ENCODE measurements at places on chromosomes 12 and 14. TPM values are rescaled to one million over a fixed set of nuclear protein-coding genes. Genes with fewer than 3 reads are reported as not detected.

EPYC gene
- not detected for total RNA-seq

KRT71 gene
- not detected for total RNA-seq

ACSM4 gene
- total RNA-seq: not detected

CMTM5 gene
- total RNA-seq: not detected

ARHGAP9 gene
- total RNA-seq: 0.18 TPM

ARL6IP4 gene
- 205 TPM for total RNA-seq

DPPA3 gene
- total RNA-seq: not detected

- DNase-seq: no peak
These were observed 43.5 kb downstream of the C14orf132 start for GRCh38 chr14:96082420-96083300.

GRCh38 chr12:59023861-59024424, 103.6 kb upstream of the LRIG3 start:
- no peak for DNase-seq

GRCh38 chr14:85426068-85426935, 103.6 kb upstream of the FLRT2 start:
- DNase-seq: no peak

DNA sequence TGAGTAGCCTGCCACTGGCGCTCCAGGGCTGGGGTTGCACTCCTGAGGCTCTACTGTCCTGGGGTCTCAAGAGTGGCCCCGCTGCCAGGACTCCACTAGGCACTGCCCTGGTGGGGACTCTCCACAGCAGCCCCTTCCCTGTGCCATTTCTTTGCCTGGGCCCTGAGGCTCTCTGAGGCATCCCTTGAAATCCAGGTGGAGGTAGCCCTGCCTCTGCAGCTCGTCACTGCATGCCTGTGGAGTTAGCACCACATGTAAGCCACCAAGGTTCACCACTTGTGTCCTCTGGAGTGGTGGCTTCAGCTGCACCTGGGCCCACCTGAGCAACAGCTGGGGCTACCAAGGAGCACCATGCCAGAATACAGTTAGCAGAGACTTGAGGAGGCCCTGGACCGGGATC, 39.9 kb upstream of the BATF start:
- DNase-seq: no peak

DNA sequence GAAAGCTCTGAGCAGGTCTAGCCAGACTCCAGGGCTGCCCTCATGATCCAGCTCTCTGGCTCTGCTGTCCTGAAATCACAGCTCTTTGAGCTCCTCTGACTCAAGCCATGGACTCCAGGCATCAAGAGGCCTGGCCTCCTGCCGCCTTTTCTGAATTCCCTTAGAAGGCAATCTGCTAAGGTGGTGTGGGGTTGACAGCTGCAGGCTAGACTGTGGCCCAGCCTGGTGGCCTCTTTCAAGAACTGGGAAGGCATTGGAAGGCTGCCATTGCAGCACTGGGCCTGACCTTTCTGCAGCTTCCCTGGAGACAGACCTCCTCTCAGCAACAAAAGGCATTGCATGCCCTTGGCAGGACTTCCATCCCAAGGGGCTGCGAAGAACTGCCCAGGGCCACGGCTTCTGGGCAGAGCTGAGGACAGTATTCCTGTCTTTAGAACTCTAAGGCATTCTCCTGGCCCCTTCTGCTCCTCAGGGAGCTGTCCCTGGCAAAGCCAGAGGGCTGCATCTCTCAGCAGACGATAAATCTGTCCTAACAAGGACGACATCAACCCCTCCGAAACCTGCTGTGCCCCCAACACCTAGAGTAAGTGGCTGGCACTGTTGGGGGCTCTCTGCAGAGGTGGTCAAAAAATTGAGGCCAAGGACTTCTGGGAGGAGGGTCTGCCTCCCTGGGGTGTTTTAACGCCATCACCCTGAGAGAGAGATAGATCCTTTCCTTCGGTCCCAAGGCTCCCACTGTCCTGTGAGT, 115.6 kb downstream of the RBM19 start:
- DNase-seq: peak; percentile 25

- DNase-seq: no peak
These were observed 32.0 kb upstream of the SEL1L start for GRCh38 chr14:81565441-81566290.

GRCh38 chr14:76884853-76885276, 58.7 kb downstream of the LRRC74A start:
- DNase-seq: no peak

DNA sequence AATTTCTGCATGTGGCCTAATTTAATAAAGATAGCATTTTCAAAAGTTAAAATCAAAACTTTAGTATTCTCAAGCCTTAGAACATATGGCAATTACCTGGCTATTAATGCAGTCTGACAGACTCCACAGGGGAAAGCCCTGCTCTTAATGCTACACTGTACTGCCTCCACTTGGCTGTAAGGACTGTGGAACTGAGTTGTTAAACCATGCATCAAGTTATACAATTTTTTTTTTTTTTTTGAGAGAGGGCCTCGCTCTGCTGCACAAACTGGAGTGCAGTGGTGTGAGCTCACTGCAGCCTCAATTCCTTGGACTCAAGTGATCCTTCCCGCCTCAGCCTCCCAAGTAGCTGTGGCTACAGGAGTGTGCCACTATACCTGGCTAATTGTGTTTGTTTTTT, 19.0 kb upstream of the NDUFA12 start:
- no peak for DNase-seq

- DNase-seq: no peak
These were observed 6.7 kb upstream of the PRPF40B start for GRCh38 chr12:49616533-49617219.

DNA sequence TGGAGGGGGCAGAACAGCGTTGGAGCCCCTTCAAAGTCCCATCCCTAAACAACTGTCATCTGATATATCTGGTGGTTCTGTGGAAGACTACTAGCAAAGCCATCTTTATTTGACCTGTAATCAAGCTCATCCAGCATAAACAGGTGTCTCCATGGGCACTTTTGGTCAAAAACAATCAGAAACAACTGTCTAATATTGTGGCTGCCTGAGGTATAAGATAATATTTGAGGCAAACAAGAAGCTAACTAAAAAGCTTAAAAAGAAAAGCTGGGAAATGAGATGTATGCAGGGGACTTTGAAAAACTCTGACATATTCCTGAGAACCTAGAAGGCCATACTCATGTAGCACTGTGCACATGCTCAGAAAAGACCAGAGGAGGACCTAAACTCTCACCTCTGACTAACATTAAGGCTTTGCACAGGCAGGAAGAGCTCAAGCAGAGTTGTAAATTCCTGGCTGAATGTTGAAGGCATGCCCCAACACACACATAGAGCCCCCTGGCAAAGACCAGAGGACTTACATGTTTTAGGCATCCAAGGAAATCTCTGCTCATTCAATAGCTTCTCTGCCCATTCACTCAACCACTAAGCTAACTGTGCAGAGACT, 27.2 kb upstream of the AP4S1 start:
- DNase-seq: no peak

DNA sequence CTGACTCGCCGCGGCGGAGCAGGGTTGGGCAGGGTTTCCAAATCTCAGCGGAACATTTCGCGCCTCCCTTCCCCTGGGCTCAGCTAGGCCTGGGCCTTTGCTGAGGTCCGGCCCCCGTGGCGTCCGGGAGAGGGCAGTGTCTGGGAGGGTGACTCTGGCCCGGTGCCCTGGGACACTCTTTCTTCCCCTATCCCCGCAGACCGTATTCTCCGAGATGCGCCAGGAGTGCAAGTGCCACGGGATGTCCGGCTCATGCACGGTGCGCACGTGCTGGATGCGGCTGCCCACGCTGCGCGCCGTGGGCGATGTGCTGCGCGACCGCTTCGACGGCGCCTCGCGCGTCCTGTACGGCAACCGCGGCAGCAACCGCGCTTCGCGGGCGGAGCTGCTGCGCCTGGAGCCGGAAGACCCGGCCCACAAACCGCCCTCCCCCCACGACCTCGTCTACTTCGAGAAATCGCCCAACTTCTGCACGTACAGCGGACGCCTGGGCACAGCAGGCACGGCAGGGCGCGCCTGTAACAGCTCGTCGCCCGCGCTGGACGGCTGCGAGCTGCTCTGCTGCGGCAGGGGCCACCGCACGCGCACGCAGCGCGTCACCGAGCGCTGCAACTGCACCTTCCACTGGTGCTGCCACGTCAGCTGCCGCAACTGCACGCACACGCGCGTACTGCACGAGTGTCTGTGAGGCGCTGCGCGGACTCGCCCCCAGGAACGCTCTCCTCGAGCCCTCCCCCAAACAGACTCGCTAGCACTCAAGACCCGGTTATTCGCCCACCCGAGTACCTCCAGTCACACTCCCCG, 3.0 kb downstream of the WNT1 start:
- DNase-seq: peak; percentile 29

GRCh38 chr14:37187294-37187693, 10.4 kb upstream of the MIPOL1 start:
- no peak for DNase-seq

- no peak for DNase-seq
These were observed 224.9 kb downstream of the NTF3 start for GRCh38 chr12:5656836-5657235.

- no peak for DNase-seq
These were observed 10.4 kb downstream of the APPL2 start for GRCh38 chr12:105225505-105226015.

DNA sequence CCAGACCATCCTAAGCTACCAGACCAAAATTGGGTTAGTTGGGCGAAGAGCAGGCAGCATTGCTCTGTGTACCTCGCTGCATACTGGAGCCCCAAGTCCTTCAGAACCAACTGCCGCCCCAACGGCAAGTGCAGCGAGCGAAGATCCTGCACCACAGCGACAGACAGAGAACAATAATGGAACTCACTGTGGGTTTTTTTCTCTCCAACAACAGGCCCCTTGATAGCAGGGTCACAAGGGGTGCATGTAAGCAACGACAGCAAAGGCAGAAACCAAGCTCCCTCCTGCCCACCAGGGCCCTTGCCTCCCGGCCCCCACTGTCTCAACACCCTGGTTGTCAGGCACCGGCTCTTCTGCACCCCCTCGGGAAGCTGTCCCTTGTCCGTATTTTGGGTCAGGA, 39.0 kb downstream of the RNF34 start:
- DNase-seq: no peak

DNA sequence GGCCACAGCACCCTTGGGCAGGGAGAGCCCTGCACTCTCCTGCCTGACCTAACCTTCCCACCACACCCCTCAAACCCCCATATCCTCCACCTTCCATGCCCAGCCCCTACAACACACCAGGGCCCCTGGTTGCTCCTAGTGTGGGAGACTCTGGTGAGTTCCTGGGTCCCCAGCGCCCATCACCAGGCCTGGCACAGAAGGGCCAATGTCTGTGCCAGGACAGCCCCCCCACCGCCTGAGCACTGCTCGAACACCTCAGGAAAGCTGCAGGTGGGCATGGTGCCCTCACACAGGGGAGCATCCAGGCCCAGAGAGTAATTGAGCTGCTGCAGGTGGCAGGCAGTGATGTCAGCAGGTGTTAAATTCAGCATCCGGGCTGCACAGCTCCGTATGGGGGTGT, 15.2 kb downstream of the ADCY6 start:
- no peak for DNase-seq

GRCh38 chr12:95321516-95322246, 104.1 kb downstream of the VEZT start:
- DNase-seq: no peak

- DNase-seq: peak; percentile 55
These were observed 414.7 kb downstream of the RAD51B start for GRCh38 chr14:68234101-68234905.
